ENCODE measurements at places on chromosomes 6 and 20. TPM values are rescaled to one million over a fixed set of nuclear protein-coding genes. Genes with fewer than 3 reads are reported as not detected.

- DNase-seq: no peak
Observed at GRCh38 chr20:40488401-40488800, 200.6 kb downstream of the MAFB start.

PSORS1C2 gene
- polyA plus RNA-seq: 0.15 TPM

RALGAPB gene
- polyA plus RNA-seq: 50.6 TPM

GRCh38 chr20:2086177-2086979, 15.2 kb upstream of the STK35 start:
- DNase-seq: no peak

NMBR gene
- 0.25 TPM for polyA plus RNA-seq
